ENCODE measurements at places on chromosomes 13 and 19.
A peak's percentile ranks its signal among the peaks of the same experiment; 100 is the strongest.

DNA sequence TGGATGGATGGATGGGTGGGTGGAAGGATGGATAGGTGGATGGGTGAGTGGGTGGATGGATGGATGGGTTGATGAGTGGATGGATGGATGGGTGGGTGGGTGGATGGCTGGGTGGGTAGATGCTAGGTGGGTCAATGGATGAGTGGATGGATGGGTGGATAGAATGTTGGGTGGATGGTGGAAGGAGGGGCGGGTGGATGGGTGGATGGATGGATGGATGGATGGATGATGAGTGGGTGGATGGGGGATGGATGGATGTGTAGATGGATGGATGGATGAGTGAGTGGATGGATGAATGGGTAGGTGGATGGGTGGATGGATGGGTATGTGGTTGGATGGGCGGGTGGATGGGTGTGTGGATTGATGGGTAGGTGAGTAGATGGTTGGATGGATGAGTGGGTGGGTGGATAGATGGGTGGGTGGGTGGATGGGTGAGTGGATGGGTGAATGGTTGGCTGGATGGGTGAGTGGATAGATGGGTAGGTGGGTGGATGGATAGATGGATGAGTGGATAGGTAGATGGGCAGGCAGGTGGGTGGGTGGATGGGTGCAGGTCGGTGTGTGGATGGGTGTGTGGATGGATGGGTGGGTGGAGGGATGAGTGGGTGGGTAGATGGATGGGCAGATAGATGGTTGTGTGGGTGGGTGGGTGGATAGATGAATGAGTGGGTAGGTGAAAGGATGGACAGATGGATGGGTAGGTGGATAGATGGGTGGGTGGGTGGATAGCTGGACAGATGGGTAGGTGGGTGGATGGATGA is 4.4 kb upstream of the SHC2 start:
- DNase-seq = no peak

- DNase-seq = no peak
Measured at GRCh38 chr13:41418731-41419130, 38.6 kb upstream of the RGCC start.

GRCh38 chr13:79211377-79211776 is 194.7 kb downstream of the RBM26 start:
- no peak for DNase-seq

GRCh38 chr13:113875837-113876281 is 12.0 kb upstream of the GAS6 start:
- DNase-seq = no peak

DNA sequence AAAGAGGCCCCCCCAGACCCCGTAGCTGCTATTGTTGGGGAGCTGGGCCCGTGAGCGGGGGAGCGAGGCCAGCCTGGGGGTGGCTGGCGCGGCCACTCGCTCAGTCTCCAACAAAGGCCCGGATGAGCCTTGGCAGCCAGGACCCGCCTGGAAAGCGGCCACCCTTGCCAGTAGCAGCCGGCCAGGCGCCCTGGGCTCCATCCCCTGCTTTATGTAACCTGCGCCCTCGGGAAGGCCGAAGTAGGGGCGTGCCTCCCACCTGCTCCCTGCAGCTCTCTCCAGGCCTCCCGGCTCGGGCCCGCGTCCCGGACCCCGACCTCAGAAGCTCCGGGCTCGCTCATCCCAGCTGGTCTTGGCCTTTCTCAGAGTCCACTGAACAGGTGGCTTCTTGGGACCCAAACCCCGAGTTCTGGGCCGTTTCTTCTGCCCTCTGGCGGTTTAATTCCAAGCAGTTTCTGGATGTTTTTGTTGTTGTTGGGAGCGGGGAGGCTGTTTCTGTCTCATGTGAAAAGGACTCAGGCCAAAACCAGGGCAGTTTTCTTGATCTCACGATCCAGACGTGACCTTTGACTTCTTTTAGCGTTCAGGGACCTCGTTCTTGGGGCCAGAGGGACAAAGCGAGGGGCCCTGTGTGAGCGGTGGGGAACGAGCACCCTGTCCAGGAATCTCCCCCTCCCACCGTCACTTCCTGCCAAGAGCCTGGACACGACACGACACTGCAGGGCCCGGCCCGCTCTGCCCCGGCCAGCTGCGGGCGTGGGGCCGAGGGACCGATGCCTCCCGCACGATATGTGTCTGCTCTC is 1.2 kb downstream of the CDC34 start:
- DNase-seq = peak; percentile 50

DNA sequence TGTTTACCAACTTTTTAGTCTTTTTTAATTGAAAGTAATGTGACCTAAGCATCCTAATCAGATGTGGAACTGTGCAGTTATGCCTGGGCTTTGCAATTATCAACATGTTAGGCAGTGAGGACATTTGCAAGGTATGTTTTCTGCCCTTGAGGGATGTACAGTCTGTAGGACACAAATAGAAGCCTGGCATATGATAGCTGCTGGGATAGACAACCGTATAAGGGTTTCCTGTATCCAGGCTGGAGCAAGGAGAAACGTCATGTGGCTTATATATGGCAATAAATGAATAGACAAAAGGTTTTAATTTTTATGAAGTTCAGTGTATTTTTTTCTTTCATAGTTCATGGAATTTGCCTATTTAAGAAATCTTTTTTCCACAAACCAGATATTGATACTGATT is 2.0 kb upstream of the VPS36 start:
- DNase-seq = no peak

DNA sequence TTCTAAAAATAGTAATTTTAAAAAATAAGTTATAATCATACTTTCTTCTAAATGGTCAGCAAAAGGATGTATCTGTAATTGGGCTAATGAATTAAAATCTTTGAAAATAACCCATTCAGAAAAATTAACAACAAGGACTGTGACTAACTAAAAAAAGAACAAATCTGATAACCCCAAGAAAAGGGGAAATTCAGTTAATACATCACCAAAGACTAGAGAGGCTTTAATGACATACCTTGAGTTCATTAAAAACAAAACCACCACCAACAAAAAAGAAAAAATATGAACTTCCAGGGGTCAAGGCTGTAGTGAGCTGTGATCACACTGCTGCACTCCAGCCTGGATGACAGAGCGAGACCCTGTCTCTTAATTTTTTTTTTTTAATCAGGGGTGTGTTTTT is 121.8 kb downstream of the TBC1D4 start:
- DNase-seq = no peak

DNA sequence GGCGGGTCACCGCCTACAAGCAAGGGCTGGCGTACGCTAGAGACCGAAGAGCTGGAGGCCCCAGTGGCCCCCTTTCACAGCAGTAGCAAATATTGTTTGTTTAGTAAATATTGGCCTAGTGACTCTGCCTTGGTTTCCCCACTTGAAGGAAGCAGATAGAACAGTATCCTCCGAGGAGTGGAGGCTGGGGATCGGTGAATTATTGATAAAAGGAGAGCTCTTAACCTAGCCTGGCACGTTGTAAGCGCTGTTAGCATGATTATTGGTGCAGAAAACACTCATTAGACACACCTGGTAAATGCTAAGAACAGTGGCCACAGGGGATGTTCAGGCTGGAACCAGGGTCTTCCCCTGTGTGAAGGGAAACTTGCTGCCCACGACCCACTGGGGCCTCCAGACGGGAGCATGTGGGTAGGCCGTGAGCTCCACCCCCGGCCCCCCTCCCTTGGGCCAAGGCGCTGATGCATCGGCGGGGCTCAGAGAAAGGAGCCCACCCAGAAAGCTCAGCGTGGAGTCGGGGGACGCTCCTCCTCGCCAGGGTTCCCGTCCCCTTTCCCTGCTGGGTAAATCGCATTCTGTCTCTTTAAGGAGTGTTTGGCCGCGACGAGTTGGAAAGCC is 2.3 kb downstream of the IER2 start:
- DNase-seq = no peak

DNA sequence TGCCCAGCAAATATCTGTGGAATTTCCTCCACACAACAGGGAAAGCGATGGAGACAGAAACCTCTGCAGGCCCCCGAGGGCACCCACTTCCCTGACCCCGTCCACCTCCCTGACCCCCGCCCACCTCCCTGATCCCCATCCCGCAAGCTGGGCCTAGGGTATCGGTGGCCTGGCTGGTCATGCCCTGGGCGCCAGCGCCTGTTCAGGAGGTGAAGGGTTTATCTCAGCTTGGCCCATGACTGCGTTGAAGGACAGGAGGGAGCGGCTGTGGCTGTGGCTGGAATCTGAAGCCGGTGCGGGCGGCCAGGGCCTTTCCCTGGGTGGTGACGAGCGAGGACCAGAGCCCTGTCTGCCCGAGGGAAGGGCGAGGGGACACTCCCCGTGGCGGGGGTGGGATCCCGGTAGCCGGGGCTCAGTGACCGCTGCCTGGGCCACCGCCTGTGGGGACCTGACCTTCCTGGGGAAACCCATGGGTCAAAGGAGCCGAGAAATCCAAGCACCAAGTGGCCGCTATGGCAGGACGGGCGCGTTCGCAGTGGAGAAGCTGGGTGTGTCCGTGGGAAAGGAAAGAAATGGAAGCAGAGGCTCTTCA is 20.7 kb downstream of the GAS6 start:
- DNase-seq = no peak

GRCh38 chr13:80245162-80245733 is 95.7 kb downstream of the SPRY2 start:
- no peak for DNase-seq

DNA sequence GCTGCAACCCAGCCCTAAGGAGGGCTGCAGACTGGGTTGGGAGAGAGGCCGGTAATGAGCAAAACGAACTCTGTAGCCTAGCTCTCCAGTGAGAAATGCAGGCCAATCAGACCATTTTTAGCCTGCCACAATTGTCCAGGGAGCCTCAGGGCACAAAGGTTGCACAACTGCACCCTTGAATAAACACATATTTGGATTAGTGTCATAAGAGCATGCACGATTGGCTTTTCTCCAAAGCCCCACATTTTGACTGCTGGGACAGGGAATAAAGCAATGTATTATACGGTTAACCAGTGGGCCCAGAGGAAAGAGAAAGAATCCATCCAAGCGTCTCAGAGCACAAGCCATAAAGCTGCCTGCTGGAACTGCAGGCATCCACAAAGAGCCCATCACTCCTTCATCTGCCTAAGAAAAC is 729.4 kb upstream of the SGCG start:
- DNase-seq = no peak

DNA sequence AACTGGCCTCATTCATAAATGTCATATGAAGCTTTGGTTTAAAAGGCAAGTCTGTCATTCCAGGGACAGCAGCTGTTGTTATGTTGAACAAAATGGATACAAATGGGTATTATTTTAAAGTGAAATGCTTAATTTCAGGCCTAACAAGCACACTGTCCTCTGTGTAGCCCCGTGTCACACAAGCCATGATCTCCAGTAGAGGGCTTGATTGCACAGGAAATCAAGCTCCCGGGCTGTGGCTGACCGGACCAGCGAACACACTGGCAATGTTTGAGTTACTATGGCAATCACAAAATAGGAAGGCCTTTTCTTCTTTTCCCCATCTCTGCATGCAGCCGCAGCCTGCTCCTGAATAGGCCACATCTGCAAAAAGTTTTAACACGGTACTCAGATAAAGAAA is 64.0 kb upstream of the GSX1 start:
- DNase-seq = no peak

DNA sequence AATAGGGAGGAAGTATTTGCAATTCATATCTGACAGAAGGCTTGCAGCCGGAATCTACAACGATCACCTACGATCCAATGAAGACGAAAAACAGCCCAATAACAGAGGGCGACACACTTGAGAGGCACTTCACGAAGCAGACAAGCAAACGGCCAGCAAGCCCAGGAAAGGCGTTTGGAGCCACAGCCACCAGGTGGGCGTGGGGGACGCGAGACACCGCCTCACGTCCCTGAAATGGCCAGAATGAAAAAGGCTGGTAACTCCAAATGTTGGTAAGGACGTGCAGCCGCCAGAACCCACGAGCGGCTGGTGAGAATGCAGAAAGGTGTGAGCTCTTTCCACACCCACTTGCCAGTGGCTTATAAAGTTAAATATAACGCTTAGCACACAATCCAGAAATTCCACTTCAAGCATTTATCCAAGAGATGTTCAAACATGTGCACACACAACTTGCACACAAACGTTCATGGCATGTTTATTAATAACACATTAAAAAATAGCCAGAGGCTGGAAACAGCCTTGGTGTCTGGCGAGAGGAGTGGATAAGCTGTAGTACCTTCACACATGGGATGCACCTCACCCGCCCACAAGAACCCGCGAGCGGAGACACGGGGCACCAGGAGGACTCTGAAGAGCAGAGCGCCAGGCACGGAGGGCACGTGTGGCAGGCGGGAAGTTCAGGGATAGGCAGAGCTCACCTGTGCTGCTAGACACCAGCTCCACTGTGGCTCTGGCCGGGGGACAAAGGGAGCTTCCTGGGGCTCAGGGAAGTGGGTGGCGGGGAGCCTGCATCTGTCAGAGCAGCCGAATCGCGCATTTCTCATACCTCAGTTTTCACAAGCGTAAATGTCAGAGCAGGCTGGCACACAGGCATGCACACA is 89.3 kb downstream of the SPACA7 start:
- no peak for DNase-seq

DNA sequence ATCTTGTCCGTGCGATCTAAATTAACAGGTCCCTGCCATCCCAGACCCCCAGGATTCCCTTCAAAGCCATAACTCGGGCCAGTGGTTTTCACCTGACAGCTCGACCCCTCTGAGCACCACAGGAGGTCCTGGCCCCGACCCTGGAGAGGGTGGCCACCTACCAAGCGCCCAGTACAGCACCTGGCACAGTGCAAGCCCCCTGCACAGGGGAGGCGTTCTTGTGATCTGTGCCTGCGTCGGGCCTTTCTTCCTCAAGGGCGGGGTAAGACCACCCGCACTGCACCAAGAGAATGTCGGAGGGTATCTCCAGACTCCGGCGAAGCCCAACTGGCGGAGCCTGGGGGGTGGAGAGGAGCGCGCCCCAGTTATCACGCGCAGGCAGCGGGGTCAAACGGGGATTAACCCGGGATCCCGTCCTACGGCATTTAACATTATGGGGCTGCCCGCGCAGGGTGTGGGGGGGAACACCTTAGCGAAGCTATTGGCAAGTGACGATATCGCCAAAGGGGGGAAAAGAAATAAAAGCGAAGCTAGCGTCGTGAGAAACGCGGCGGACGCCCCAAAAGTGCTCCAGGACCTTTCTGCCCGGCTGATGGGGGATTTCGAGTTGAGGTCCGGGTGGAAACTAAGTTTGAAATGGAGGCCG is 1.3 kb upstream of the HNRNPL start:
- no peak for DNase-seq

GRCh38 chr19:13979244-13979615 is 26.9 kb downstream of the RFX1 start:
- DNase-seq = no peak

- DNase-seq = no peak
Measured at GRCh38 chr19:11387162-11388034, 3.3 kb upstream of the EPOR start.

DNA sequence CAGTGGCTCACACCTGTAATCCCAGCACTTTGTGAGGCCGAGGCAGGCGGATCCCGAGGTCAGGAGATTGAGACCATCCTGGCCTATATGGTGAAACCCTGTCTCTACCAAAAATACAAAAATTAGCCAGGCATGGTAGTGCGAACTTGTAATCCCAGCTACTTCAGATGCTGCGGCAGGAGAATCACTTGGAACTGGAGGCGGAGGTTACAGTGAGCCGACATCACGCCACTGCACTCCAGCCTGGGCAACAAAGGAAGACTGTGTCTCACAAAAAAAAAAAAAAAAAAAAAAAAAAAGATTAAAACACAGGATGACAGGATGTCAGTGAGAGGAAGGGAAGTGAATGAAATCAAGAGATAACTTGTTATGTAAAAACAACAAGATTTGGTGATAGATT is 1158.5 kb downstream of the PCDH9 start:
- DNase-seq = no peak

GRCh38 chr13:106087201-106087600 is 448.3 kb downstream of the EFNB2 start:
- no peak for DNase-seq
